ENCODE measurements at places on chromosomes 7 and 10.
A peak's percentile ranks its signal among the peaks of the same experiment; 100 is the strongest.

DNA sequence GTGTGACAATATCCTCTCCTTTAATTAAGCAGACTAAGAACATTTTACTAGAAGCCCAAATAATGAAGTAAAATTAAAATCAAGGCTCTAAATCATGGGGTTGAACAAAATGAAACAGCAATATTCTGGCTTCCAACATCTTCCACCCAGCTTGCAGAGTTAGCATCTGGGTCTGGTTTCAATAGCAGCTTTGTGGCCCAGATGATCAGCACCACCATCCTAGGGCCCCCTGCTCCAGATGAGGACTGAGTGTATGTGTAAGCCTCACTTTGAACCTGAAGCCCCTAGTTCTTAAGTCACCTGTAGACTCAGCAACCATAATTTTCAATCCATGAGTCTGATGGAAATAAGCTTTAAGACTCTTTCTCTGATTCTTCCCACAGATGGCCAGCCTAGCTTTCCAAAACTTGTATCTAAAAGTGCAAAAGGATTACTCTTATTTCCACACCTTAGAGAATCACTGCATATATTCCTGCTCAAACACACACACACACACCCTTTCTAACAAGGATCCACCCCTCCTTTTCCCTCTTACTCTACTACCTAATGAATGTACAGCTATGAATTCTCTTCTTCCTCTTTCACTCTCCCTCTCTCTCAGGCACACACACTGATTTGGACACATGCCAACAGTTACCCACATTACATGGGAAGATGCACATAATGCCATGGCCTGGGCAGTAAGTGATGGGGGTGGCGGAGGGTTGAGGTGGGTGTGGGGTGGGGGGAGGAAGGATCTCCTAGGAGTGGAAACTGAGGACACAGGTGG lies 3.5 kb downstream of the DENND11 start:
- DNase-seq: no peak

DNA sequence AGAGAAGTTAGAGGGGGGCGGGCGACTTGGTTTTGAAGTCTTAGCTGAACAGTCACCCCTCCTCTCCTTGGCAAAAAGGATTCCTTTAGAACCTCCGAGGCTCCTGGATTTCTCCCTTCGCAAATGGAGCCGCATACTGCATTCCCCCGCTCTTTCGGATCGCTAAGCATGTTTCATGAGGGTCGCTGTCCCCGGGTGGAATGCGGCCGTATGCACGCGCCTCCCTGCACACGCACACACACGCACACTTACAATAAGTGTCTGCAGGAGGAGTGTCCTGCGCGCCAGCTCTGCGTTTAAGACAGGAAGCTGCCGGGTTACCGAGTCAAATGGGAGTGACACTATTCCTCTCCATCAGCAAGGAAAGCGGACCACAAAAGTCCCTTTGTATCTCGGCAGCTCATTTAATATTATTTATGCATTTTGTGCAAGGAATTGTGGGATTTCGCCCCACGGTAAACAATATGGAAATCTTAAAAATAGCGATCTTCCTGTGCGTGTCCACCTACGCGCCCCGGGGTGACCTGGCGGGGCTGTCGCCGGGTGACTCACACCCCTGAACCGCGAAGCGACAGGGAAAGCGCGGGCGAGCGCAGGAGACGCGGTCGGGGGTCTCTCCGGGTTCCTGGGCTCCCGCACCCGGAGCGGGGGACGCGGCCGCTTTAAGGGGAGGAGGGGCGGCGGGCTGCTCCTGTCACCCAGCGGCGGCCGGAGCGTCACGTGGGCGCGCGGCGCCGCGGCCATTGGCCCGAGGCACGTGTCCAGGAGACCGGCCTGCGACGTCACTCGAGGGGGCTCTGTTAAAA lies 988 bp upstream of the EN2 start:
- peak; percentile 61 for DNase-seq

GRCh38 chr7:40700653-40701421 lies 566.0 kb downstream of the SUGCT start:
- DNase-seq: no peak

GRCh38 chr10:124347956-124348355 lies 70.8 kb downstream of the OAT start:
- no peak for DNase-seq

DNA sequence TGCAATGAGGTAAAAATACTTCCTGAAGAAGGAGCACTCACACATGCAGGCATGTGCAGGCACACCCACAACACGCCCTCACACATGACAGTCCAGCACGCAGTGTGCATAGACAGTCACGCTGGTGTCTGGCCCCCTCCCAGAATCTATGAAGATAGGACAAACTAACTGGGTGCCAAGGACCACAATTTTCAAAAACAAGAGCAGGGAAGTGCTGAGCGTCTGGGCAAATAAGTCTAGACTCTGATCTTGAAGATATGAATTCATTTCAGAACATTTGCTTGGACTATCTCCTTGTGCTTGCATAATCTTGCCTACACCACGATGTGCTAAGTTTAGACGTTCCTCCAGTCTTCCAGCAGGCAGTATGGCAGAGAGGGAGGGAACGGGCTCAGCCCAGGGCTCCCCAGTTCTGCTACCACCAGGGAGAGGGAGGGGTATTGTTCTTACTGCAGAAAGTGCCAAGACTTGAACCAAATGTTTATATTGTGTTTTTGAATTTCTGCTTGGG lies 276.5 kb upstream of the KLF6 start:
- no peak for DNase-seq

GRCh38 chr7:155216475-155217272 lies 81.0 kb upstream of the INSIG1 start:
- DNase-seq: peak; percentile 76

DNA sequence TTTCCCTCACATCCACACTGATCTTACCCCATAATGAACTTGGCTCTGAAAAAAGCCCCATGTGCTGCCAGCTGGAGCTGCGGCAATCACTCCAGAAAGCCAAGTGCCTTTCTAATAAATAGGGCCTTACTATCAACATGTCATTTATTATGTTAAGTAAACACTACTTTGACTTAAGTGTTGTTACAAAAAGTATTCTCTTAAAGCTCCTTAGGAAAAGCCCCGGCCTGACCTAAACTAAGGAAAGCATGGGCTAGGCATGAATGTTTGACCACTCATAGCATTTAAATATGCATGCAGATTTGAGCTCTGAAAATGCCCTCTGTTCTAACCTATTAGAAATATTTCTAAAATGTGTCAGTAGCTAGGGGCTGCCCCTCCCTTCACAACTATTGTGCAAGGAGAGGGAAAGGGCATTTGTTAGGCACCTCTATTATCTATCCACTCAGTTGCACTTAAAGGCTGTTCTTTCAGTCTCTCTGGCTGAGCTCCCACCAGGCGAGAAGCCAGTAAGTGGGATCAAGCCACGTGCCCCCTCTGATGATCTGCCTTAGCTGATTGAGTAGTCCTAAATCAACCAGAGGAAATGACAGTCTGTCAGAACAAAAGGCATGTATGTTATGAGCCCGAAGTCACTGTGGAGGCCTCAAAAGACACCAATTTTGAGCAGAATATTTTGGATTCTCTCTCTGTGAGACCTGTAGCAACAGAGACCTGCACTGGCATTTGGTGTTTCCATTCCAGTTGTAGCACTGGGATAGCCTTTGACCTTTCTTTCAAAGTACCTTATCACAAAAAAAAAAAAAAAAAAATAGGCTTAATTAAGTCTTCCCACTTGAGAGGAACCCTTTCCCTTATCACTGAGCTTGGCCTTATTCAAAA lies 77.1 kb downstream of the ITGB8 start:
- peak; percentile 71 for DNase-seq

DNA sequence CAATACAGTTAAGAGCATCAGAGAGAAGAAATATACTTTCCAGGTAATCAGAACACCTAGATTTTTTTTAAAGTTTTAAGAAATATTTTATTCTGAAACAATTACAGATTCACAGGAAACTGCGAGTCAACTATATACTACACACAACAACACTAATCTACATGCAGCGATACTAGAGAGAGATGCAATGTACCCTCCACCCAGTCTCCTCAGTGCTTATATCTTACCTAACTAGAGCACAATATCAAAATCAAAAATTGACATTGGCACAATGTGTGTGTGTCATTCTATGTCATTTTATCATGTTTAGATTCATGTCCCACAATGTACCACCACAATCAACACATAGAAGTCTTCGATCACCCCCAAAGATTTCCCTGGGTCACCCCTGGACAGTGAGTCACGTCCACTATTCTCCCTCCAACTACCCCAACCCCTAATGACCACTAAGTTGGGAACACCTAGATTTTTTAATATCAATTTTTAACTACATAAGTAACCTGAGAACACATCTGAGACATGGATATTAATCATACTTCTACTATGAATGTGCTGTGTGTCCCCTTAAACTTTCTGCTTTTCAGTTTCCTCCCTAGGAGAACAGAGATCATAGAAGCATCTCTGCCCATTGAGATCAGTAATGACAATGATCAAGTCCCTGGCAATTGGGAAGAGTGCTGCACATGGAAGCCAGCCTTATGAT lies 86.5 kb downstream of the GSAP start:
- DNase-seq: no peak

DNA sequence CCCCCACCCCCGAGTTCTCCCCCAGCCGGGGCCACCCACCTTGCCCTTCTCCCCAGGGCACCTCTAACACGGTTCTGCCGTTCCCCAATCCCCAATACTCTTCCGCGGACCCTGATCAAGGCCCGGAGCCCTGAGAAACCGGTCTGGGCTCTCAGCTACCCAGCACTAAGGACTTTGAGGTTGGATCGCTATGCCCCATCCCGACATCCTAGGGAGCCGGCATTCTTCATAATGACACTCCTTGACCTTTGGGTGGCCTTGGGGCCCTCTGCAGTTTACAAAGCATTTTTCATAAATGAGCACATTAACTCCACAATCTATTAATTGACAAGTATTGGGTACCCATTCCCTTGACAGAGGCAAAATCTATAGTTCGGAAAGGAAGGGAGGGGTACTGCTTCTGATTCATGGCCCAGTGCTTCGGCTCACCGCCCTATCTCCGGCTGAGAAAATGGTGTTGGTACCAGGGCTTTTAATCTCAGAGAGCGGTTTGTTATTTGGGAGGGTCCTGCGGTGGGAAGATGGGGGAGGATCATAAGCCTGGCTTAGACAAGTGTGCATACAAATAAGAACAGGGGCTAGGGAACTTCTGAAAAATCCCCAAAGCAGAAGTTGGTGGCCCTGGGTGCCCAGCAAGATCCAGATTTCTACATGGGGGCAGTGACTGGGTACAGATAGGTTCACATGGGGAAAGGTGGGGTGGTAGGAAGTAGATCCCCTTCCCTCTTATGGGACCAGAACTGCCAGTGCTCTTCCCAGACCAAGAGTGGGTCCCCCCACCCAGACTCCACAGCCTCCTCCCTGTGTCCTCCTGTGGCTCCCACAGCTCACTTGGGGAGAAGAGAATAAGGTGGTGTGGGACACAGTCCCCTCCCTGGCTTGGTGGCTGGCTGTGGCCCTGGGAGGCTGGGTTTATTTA lies 3.2 kb downstream of the IMPDH1 start:
- DNase-seq: no peak

DNA sequence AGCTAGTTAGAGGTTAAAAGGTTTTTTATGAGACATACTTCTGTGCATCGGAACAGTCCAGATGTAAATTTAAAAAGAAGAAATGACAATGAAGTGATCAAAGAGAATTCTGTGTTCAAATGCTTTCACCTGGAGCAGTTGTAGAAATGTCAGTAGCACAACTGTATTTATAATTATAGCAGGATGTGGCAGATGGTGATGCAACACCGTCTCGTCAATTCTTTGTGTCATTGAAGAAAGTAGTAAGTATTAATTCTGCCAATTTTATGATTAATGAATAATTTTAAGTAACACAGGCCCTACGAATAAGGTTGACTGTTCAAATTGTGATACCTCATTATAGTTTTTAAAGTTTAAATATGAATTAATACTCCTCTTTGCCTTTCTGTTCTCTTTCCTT lies 171.1 kb downstream of the ADK start:
- DNase-seq: no peak

GRCh38 chr10:110794808-110795207 lies 76.9 kb upstream of the PDCD4 start:
- DNase-seq: no peak

GRCh38 chr7:82221152-82221674 lies 222.4 kb downstream of the CACNA2D1 start:
- DNase-seq: peak; percentile 49

- peak; percentile 81 for DNase-seq
These were observed 13.8 kb downstream of the BTRC start for GRCh38 chr10:101367569-101368453.

- no peak for DNase-seq
These were observed 12.7 kb downstream of the CUL1 start for GRCh38 chr7:148711191-148712102.

- DNase-seq: peak; percentile 2
These were observed 176.1 kb downstream of the SGMS1 start for GRCh38 chr10:50447691-50448090.

DNA sequence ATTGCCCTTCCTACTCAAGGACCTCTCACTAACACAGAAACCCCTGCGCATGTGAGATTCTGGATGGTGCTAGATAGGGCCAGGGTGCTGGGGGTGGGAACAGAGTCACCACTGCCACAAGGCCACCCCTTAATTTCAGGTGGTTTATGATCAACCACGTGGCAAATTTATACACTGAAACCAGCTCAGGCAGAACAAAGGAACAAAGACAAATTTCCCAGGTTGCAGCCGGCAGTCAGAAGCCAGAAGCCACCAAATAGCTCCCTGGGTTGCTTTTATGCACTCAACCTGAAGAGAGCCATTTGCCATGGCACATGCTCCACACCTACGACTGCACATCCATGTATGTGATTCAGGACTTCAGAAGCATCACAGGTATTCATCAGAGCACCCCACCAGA lies 2.5 kb downstream of the VOPP1 start:
- DNase-seq: no peak

DNA sequence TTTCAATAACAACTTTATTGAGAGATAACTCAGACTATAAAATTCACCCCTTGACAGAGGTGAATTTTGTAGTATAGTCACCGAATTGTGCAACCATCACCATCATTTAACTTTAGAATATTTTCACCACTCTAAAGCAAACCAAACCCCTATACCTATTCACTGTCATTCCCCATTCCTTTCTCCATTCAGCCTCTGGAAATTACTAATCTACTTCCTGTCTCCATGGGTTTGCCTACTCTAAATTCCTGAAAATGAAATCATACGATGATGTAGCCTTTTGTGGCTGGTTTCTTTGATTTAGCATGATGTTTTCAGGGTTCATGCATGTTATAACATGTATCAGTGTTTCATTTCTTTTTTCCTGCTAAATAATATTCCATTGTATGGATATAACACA lies 15.6 kb upstream of the LMTK2 start:
- DNase-seq: peak; percentile 9

DNA sequence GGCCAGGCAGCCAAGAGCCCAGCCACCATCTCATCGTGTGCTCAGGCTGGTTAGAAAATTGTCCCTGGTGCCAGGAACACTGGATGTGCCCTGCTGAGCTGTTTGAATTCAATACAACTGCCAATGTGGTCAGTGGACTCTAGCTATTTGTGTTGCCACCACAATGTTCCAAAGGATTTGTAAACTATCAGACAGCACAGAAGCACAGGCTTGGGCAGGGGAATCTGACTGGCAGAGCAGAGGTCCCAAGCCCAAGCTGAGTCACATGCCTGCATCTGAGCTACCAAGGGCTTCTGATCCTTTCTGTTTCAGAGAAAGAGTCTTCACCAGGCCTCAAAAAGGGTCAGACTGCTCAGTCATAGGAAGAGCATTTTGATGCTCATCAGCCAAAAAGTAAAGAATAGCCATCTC lies 232.1 kb upstream of the SEMA3C start:
- peak; percentile 85 for DNase-seq

- no peak for DNase-seq
These were observed 59.6 kb upstream of the CELF2 start for GRCh38 chr10:10958041-10958440.

- no peak for DNase-seq
These were observed 966 bp downstream of the FBH1 start for GRCh38 chr10:5891009-5891408.

GRCh38 chr7:46150721-46151120 lies 229.6 kb upstream of the IGFBP3 start:
- no peak for DNase-seq
